ENCODE measurements at places on chromosomes 3 and 15.

GRCh38 chr15:53976844-53977392 lies 1.3 kb upstream of the UNC13C start:
- DNase-seq, result peak; percentile 87

DNA sequence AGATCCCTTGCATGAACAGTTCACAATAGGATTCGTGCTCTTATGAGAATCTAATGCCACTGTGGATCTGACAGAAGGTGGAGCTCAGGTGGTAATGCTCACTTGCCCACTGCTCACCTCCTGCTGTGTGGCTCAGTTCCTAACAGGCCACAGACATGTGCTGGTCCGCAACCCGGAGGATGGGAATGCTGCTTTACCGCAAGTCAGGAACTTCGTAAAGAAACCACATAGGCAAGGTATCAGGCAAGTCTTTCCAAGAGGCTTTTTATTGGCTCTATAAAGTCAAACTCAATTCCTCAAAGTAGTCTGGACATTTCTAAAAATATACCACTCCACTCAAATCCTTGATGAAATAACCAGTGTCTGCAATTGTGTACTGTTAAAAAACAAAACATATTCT lies 56.1 kb downstream of the OSTN start:
- no peak for DNase-seq

DNA sequence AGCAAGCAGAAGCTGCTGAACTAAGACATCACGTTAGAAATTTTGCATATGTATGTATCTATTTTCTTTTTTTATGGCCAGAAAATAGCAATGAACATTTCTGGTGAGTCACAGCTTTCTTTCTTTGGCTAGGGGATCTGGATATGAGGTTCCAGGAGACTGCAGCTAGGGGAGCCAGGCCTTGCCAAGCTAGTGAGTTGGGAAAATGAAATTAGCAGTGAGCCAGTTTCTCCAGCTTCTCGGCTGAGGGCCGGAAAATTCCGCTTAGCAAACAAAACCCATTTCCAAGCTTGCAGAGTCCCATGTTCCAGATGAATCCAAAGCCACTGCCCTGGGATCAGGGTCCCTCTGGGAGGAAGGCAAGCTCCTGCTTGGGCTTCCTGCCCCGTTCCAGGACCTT lies 137.6 kb downstream of the SRGAP3 start:
- no peak for DNase-seq

- peak; percentile 26 for DNase-seq
Measured at GRCh38 chr15:31136016-31136415, 34.5 kb upstream of the TRPM1 start.
